GM12891 (cell line): ENCODE measurements at places on chromosomes 7 and 10.

DNA sequence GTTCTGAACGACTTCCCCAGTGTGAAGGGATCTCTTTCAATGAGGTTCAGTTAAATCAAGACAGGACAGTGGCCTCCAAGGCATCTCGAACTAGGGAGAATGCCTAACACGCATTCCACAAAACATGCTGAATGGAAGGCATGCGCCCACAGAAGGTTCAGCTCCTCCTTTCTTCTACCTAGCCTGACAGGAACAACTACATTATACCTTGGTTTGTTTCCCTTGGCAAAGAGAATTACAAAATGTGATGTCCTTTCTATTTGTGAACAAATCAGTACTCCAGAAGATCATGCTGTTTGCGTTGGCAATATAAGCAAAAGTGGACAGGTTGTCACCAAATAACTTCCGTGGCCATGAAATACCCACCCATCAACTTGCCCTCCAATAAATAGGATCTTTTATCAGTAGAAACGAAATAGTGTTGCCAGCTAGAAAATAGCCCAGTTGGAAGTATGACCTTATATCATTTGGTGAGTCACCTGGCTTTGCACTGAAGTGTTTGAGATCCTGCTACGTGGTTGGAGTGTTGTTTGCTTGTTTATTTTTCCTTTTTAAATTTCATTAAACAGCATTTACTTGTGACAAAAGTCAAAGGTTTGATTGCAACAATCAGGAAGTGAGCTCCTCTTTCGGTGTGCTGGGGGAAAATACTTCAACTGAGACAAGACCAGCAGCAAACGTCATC, 117.0 kb upstream of the FAM204A start:
- DNase-seq = no peak

GRCh38 chr7:27784399-27785053, 44.6 kb downstream of the TAX1BP1 start:
- DNase-seq = no peak

DNA sequence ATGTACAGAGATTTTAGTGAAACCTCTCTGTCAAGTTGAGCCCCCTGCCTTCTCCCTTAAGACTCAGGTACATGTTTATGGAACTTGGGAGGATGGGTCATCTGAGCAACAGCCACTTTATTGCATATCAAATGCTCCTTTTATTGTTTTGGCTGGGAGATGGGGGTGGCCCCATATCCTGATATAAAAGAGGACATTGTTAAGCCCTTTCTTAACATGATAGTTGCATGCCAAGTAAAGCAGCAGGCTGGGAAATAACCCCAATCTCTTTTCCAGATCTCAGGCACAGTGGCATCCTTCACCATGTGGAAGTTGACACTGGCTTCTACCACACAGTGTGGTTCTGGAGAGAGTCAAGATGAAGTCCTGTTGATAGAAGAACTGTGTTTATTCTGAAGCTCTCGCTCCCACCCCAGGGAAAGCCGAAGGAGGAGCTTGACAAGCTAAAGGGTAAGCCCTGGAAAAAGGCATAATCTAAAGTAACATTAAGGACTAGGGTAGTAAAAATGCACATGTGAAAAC, 746.7 kb downstream of the SUGCT start:
- DNase-seq = no peak

DNA sequence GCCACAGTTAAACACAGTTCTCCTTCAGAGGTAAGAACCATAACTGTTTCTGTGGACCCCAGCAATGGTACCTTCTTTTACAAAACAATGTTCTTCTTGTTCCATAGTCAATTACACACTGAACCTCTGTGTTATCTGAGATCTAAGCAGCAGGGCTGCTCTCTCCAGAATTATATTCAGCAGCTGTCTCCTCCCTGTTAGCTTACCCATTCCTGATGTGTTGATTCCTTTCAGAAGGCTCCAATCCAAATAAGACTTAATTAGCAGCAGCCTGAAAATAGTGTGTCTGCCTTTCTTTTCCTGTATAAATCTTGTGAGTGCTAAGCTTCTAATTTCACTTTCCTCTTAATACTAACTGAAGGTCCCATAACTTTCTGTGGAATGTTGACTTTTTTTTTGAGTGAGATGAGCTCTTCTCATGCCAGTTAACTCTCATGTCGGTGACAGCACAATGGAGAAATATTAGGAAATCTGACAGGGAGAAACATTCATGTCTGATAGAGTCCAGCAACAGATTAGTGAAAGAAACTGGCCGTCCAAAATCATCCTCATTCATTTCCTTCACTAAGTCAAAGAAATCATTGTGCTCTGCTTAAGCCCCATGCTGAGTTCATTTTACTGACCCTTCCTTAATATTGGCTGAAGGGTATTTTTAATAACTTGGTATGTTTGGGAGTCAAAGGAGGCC, 226.5 kb downstream of the PRKG1 start:
- DNase-seq = no peak

GRCh38 chr7:20484356-20484755, 131.1 kb upstream of the ABCB5 start:
- DNase-seq = no peak

GRCh38 chr7:50690541-50691011, 92.1 kb downstream of the GRB10 start:
- no peak for DNase-seq

DNA sequence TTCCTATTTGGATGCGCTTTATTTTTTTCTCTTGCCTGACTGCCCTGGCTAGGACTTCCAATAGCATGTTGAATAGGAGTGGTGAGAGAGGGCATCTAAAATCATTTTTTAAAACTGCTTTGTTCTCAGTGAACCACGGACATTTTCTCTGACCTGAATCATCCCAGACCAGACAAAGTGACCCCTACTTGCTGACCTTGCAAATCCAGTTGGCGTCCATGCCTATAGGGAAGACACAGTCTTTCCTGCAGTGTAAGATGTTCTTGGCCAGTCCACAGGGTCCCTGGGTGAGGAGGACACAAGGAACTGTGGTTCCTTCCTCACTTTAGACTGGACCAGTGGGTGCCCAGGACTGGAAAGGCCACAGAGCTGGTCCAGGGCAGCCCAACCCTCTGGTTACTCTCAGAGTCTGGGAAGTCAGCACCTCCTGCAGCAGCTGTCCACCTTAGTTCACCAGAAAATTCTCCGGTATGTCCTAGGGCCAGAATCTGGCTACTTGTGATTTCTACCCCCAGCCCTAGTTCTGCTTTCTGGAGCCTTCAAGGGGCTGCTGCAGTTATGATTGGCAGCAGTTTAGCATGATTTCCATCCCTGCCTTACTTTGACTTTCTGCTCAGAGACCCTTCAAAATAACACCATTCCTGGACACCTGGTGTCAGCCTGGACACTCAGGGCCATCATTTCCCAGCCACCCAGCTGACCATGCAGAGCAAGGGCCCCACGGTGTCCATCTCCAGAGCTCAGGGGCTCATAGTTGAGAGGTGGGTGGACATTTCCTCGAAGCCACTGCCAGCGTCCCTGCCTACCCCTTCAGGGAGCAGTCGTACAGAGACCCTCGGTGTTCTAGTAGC, 19.3 kb downstream of the VIPR2 start:
- DNase-seq = no peak

DNA sequence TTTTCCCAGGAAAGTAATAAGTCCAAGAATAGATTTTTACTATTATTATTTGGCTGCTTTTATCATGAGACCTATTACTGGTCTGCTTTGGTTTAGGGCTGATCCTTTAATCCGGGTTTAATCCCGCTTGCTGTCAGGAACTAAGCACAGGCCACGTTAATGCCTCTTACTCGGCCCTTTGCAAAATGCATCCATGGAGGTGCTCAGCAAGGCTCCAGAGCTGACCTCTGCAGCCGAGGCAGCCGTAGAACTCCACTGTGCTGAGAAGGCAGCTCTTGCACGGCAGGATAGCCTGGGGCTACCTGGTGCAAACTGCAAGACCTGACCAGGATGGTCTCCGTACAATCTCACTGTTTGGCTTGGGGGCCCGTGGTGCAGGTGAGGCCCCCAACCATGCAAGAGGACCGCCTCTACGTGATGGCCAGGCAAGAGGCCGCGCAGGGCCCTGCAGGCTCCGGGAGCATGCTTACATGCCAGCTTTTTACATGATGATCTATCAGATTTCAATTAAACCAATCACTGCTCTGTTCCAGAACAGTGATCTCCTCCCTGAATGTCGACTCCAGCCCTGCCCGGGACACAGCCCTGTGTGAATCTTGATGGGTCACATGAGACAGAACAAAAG, 10.4 kb upstream of the CALML3 start:
- no peak for DNase-seq

- DNase-seq = peak; percentile 58
These were observed 19.0 kb upstream of the CLDN4 start for GRCh38 chr7:73811760-73812168.

GRCh38 chr7:12540850-12541249, 29.7 kb upstream of the SCIN start:
- no peak for DNase-seq

DNA sequence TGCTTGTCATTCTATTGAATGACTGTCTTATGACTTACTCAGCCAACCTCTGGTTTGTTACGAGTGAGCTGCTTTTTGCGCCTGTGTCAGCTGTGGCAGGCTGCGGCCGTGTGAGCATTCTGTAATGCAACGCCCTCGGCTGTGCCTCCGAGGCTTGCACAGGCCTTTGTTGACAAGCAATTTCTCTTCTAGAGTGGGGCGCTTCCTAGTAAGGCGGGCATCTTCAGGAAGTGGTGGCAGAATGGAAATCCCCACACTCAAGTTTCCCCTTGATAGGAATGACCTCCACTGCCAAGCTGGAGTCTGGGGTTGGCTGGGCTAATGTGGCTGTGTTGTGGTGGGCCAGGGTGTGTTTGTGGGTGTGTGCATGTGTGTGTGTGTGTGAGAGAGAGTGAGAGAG, 20.2 kb upstream of the TMEM178B start:
- no peak for DNase-seq

DNA sequence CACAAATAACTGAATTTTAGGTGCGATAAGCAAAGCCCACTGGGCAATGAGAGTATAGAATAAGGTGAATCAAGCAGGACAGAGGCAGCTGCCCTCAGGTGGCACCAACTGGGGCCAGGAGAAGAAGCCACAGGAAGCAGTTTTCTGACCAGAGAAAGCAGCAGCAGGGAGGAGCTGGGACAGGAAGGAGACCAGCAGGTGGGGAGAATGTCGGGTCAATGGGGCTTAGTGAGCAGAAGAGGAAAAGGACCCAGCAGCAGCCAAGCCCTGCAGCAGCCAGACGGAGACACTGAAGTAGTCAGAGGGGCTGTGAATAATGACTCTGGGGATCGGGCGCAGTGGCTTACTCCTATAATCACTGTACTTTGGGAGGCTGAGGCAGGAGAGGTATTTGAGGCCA, 209.6 kb upstream of the SH2B2 start:
- DNase-seq = no peak

- no peak for DNase-seq
These were observed 33.2 kb downstream of the CDH23 start for GRCh38 chr10:71429929-71430328.

GRCh38 chr7:70647801-70648498, 484.0 kb upstream of the GALNT17 start:
- peak; percentile 35 for DNase-seq

GRCh38 chr7:74522281-74522905, 68.7 kb downstream of the GTF2IRD1 start:
- no peak for DNase-seq

GRCh38 chr10:77614778-77615625, 22.6 kb downstream of the KCNMA1 start:
- DNase-seq = no peak

GRCh38 chr7:159201722-159202330, 57.2 kb upstream of the VIPR2 start:
- DNase-seq = no peak

GRCh38 chr10:68813559-68813958, 13.8 kb upstream of the STOX1 start:
- DNase-seq = no peak

DNA sequence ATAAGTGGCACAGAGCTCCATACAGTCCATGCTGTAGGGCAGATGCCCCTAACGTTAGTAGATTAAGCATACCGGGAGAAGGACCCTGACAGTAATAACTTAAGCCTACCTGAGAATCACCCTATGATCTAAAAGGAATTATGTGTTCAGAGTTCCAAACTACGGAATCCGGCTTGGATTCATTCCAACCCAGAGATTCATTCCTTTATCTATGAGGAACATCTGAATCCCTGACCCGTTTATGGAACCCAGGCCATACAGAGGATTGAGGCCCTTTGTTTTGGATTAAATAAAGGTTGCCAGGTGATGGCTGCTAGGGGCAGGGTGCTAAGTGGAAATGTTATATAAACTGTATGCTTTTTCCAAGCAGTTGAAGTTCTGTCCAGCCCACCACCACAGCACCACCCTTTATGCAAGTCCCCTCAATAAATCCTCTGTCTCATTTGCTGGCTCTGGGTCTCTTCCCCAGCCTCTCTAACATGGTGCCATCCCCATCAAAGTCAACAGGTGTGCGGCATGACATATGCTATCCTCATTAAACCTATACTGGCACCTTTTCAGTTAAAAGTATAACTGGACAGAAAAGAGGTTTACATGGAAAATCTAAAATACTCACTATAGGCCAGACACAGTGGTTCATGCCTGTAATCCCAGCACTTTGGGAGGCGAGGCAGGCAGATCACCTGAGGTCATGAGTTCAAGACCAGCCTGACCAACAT, 9.1 kb upstream of the ANAPC16 start:
- DNase-seq = no peak

GRCh38 chr10:91589658-91590035, 43.2 kb downstream of the PPP1R3C start:
- DNase-seq = no peak

DNA sequence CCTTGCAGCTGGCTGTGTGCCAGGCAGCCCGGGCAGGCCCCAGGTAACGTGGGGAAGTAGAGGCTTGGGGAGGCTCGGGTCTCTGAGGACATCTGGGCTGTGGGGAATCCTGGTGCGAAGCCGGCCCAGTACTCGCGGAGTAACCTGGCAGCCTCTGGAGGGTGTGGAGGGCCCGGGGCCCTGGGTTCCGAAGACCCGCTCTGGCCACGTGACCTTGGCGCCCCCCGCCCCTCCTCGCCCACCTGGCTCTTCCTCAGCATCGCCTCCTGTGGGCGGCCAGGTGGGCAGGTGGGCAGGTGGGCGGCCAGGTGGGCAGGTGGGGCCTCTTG, 143.1 kb downstream of the WDR37 start:
- no peak for DNase-seq
